LHCN-M2 (cell line): ENCODE measurements at places on chromosomes 7 and 10. TPM values are rescaled to one million over a fixed set of nuclear protein-coding genes. Genes with fewer than 3 reads are reported as not detected.
A peak's percentile ranks its signal among the peaks of the same experiment; 100 is the strongest.

Gene SLK
- total RNA-seq: 44.1 and 51.4 TPM in 2 replicates

DNA sequence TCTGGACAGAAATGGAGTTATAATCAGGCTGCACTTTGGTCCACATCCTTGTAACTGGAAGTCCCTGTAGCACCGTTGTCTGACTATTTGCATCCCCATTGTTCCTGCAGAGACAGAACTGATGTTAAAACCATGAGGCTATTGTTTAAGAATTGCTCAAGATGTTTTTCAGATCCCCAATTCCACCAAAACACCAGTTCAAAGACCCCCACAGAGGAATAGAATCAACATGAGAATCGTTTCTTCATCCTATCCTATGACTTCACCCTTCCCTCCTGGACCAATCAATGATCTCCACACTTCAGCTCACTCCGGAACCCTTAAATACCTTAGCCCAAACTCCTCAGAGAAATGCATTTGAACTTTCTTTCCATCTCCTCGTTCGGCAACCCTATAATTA is 57.1 kb upstream of the GRID1 start:
- DNase-seq: no peak

Gene OR2A1
- not detected in 2 replicates for total RNA-seq

Gene HOXA4
- total RNA-seq: 7.5 and 8.9 TPM in 2 replicates

DNA sequence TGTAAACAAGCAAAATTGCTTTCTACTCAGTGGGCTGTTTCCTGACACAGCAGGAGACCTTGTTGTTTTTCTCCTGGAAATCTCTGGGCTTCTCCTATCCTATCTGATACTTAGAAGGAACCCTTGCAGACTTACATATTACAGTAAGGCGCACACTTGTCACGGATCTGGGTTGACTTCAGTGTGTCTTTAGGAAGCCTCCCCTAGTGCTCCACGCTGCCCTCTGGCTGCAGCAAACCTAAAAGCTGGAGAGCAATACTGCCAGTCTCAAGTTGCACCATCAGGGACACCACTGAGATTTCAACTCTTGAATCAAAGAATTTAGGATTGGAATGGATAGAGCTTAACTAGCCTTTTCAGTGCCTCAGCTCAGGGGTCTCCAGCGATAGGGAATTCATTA is 495.3 kb downstream of the LRMDA start:
- DNase-seq: peak; percentile 18

Gene SFTPA1
- not detected in 2 replicates for total RNA-seq
